ENCODE measurements at places on chromosomes 2 and 18. TPM values are rescaled to one million over a fixed set of nuclear protein-coding genes. Genes with fewer than 3 reads are reported as not detected.

GRCh38 chr2:38613849-38614213, 11.1 kb upstream of the HNRNPLL start:
- no peak for DNase-seq

DNA sequence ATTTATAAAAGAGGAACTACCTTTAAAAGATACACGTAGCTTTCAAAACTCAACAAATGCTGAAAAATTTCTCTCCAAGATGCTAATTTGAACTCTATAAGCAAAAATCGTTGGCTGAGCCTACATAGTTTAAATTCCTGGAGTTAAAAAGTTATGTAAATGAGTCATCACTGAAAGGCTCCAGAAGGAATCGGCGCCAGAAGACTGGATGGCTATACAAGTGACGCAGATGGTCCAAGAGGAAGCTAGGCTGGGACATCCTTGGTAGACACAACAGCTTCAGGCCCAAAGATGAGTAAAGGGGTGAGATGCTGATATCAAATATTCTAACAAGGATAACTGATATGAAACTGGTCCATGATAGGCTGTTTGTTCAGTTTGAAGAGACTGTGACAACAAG, 22.8 kb upstream of the DNAH6 start:
- peak; percentile 72 for DNase-seq

Gene CHRND
- total RNA-seq: not detected

Gene CHST10
- total RNA-seq: 13.4 TPM

- DNase-seq: no peak
Measured at GRCh38 chr18:34965108-34965507, 76.1 kb upstream of the MAPRE2 start.

- no peak for DNase-seq
Measured at GRCh38 chr2:66604326-66604725, 169.4 kb downstream of the MEIS1 start.

GRCh38 chr2:68799140-68800026, 64.8 kb downstream of the ARHGAP25 start:
- no peak for DNase-seq

GRCh38 chr18:48023334-48024008, 93.0 kb upstream of the SMAD2 start:
- DNase-seq: no peak

DNA sequence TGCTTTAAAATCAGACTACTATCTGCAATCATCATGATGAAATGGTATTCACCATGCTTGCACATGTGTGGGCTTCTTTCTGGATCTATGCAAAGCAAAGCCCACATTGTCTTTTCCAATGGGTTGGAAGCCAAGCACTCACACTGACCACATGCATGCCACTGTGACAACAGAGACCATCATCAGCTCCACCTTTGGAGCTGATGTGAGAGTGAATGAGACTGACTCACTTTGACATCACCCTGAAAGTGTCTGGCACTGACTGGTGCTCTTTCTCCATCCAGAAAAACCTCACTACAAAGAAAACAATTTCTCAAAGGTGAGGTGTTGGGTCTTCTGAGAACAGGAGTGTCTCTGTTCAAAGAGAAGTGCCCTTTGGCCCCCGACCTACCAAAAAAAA, 4.7 kb downstream of the MYO5B start:
- no peak for DNase-seq

DNA sequence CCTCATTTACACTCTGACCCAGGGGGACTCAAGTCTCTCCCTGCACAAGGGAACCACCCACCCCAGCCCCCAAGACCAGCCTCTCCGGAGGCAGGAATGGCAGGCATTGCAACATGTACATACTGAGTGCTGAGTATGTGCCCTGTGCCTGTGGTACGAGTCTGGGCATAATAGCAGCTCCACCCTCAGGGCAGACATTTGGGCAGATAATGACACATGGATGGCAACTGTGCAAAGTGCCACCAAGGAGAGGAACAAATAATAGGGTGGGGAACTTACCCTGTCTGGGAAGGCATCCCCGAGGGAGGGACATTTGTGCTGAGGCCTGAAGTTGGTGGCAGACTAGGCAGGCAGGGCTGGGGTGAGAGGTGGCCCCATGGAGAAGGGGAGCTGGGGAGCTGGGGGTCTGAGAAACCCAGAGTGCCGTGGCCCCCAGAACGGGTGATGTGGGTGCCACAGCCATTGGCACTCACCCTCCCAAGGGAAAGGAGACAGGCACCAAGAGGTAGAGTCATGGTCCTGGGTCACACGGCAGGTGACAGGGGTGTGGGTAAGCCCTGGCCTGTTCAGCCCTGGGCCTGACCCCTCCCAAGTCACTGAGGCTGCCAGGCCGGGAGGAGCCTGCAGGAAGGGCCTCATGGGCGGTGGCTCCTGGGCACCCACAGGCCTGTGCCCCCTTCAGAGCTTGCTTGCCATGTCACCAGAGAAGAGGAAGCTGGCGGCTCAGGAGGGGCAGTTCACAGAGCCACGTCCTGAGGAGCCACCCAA, 15.7 kb upstream of the GPR17 start:
- DNase-seq: no peak

Gene SIGLEC15
- 2.5 TPM for total RNA-seq

DNA sequence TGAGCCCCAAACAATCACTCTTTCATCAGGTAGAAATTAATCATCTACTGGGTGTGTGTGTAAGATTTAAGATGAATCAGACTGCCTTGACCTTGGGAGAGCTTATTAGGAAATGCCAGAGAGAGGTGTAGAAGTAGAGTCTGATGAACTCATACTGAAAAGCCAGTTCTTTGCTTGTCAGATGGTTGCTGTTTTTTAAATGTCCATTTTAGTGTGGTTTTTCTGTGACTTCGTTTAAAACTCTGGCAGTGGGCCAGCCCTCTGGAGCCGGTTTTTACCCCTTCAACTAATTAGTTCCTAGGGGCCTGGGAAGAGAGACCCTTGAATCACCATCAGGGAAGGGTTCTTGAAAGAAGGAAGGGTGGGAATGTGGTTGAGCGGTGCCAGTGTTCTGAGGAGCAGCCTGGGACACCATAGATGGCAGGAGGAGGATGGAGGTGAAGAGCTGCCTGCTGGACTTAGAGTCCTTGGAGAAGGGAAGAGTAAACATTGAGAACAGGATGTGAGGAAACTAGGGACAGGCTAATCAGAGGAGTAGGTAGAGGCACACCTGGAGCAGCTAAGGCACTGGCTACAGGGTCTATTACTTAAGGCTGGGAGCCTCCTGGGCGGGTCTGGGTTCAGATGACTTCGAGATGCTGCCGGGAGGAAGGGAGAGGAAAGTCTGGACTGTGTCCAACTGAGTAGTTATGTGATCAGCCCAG, 66.1 kb downstream of the LRRFIP1 start:
- DNase-seq: no peak

- no peak for DNase-seq
Measured at GRCh38 chr2:203763241-203763937, 57.0 kb downstream of the CD28 start.

GRCh38 chr2:39000552-39000951, 110.9 kb downstream of the ARHGEF33 start:
- DNase-seq: no peak

DNA sequence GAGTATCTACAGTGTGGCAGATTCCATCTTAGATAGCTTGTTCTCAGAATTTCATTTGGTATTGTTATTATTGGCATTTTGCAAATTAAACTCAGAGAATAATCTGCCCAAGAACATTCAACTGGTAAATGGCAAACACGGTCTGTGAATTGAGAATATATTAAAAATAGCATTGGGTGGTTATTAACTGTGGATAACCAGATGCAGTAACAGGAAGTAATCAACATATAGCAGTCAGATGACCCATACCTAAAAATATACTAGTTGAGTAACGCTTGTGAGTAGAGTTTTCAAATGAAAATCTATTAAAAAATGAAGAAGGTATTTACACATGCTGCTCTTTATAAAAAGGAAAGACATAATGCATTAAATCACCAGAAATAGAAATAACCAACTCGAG, 129.5 kb downstream of the ZNF804A start:
- no peak for DNase-seq

GRCh38 chr2:149733936-149734685, 146.5 kb upstream of the MMADHC start:
- DNase-seq: no peak

- no peak for DNase-seq
Measured at GRCh38 chr2:235098736-235099494, 147.1 kb downstream of the SH3BP4 start.

DNA sequence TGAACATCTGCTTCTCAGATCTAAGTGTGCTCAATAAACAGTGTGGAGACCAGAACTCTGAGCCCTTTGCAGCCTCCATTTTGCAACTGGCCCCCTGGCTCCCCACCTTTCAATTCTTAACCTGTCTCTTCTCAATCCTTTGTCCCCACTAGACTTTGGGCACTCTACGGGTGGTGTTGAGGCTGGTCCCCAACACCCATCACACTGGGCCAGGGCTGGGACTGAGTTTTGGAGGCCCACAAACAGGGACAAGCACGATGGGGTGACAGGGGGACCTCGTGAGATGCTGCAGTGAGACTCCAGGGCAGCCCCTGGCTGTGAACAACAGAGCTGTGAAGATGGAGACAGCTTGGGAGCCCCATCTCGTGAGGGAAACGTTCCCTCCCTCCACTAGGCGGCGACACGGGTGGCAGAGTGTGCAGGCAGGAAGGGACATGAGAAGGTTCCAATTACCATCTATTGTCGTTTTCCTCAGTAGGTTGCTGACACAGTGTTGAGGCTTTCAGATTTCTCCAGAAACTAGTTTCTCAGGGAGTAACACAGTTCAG, 1.2 kb downstream of the ANKMY1 start:
- no peak for DNase-seq

DNA sequence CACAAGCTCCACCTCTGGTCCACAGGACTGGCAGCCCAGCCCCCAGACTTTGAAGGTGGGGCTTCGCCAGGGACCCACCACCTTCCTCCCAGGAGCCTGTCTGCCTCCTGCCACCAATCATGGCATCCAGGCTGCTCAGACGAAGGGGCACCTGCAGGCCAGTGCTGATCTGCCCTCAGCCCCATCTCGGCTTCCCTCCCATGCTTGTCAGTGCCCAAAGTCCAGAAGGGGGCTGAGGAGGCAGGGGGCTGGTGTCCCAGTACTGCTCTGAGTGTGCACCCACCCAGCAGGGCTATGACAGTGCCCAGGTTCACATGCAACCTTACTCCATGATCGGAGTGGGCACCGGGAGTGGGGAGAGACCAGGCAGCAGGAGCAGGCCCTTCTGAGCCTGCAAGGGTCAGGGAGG, 25.3 kb upstream of the RUFY4 start:
- no peak for DNase-seq

Gene DTNA
- 12.3 TPM for total RNA-seq

- DNase-seq: no peak
Measured at GRCh38 chr2:237222601-237223041, 136.9 kb downstream of the COPS8 start.

All from glomerular endothelial cell (primary cell).